Stimulated activated CD4-positive, alpha-beta T cell treated with anti-CD3 and anti-CD28 coated beads, Interleukin-4, amount 100 ng/mL, for 24 hours (primary cell): ENCODE measurements at places on chromosomes 1 and 21.

DNA sequence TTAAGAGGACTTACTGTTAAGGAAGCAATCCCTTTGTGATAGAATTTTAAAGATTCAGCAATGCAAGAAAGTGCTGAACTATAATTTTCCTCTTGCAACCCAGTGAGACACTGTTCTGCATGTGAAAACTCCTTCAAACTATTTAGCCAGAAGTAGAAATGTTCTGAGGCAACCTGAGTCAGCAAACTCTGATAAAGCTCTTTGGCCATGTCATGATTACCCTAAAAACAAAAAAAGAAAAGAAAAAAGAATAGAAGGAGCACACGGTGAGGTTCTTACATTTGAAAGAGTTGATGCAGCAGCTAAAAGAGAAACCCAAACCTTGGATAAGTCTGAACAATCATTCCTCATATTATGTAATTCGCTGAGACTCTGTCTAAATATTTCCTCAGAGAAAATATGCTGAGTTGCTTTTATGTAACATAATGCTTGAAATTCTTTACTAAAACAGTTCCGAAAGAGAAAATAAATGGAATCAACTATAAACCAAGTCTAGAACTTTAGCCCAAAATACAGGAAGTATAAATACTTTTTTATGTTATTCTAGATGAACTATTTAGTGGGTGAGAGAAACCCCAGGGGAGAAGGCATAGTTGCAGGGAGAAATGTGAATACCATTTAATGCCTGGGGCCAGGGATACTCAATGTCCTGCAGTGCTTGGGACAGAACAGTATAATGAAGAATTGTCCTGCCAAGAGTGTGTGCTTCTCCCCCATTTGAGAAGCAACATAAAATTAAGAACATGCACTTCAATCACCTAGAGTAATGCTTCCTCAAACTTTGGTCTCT is 60.0 kb downstream of the INTS7 start:
- no peak for DNase-seq

DNA sequence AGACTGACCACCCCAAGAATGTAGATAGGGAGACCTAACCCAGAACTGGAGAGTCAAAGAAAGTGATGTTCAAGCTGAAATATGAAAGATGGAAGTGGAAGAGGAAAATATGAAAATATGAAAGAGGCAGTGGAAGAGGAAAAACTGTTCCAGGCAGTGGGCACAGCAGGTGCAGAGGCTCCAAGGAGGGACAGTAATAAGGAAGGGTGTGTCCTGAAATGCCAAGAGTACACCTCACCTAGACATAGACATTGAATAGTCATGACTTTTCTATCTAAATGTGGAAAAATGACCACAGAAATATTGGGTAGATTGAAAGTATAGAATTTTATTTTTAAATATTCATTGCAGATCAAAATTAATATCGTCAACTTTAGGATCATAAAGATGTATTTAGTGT is 161.7 kb upstream of the USP24 start:
- no peak for DNase-seq

DNA sequence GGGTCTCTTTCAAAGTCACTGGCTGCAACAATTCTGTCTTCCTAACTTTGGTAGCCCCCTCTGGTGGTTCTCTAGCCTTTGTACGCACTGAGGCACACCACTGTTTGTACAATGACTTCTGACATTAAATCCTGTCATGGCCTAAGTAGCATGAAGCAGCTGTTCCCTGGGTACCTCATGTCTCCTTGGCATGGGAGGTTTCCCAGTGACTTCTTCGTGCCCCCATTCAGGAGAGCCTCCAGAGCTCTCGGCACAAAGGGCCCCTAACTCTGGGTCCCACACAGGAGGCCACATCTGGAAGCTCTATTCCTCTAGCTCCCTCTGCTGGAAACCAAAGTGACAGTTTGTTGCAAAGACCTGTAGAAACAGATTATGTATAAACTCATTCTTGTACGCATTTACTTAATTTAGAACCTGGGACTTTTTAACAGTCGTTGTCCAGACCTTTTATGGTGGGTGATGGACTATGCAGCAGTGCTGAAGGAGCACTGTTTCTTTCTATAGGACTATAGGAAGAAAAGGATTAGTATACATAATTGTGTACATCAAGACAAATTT is 13.4 kb downstream of the SWT1 start:
- peak; percentile 48 for DNase-seq

DNA sequence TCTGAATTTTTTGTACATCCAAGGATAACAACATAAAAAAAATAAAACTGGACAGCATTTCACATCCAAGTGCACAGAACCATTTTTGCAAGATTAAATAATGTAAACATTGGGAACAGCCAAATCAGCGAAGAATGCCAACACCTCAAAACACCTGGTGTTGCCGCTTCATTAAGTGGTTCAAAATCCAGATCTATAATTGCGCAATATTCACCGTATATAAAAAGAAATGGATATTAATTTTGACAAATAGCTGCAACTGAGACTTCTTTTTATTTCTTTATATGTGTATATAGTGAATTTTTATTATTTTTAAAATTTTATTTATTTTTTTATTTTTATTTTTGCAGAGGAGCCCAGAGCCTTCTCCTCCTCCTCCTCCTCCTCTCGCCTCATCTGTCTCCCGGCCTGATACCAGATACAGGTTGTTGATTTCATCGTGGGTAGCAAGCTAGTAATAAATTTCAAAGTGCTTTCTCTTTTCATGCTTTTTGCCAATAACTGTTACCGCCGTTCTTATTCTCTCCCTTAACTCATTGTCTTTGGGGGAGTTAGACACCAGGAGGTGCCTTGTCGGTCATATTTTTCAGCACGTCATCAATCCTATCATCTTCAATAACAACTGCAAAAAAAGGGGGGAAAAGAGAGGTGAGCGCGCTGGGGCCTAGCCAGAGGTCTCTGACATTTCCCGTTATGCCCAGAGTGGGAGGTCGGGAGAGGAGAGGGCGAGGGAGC is 2.7 kb downstream of the CAMK2N1 start:
- DNase-seq, result no peak

DNA sequence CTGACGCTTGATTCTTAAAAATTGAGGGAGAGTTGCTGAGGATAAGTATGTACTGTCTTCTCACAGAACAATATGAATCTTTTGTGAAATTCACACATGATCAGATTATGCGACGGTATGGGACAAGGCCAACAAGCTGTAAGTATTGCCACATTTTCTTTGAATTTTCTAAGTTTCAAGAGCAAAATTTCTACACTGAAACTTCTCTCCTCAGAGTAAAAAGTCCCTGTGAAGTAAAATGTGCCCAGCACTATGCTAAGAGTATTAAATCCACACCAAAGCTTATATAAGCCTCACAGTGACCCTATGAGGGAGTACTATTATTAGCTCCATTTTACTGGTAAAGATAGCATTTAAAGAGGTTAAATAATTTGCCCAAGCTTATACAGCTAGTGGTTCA is 12.2 kb downstream of the AKIRIN1 start:
- no peak for DNase-seq

GRCh38 chr1:25361901-25362300 is 23.8 kb downstream of the TMEM50A start:
- no peak for DNase-seq

DNA sequence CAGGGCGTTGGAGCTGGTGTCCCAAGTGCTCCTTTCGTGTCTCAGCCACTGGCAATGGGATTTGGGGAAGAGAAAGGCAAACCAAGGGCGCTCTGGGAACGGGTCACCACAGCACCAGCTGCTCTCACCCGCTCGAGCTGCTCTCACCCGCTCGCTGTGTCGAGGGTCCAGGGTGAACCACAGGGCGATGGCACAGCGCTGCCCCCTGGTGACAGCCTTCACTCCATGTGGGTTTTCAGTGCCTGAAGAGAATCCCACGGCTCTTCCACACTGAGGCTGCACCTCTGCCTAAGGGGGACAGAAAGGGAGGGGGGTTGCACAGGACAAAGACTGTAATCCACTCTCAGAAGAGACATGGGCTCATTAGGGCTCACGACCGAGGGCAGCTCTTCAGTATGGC is 7.1 kb upstream of the CLDN19 start:
- DNase-seq, result peak; percentile 48

DNA sequence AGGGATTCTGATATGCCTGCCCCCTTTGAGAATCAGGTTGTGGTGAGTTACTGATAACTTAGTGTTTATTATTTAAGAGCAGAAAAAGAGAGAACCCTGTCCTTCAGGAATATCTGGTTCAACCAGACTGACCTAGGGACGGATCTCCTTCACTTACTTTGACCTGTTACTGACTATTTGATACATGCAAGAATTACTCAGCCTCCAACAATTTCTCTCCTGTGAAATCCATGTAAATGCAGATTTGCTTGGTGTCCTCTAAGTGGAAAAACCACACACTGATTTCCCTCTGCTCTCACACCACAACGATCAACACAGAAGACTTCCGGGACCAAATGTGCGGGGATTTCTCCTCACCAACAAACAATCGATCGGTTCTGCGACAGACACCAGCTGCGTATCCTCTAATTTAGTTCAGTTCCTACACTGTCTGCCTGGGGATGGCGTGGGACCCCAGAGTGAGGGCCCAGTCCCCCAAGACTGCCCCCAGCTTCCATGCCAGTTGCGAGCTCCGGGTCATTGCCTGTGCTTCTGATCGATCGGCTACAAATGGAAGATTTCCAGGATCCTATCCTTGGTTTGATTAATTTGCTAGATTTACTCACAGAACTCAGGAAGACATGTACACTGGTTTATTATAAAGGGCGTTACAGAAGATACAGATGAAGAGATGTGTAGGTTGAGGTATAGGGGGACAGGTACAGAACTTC is 51.7 kb downstream of the BACE2 start:
- no peak for DNase-seq

GRCh38 chr1:3881193-3881480 is 18.9 kb downstream of the C1orf174 start:
- DNase-seq, result no peak

DNA sequence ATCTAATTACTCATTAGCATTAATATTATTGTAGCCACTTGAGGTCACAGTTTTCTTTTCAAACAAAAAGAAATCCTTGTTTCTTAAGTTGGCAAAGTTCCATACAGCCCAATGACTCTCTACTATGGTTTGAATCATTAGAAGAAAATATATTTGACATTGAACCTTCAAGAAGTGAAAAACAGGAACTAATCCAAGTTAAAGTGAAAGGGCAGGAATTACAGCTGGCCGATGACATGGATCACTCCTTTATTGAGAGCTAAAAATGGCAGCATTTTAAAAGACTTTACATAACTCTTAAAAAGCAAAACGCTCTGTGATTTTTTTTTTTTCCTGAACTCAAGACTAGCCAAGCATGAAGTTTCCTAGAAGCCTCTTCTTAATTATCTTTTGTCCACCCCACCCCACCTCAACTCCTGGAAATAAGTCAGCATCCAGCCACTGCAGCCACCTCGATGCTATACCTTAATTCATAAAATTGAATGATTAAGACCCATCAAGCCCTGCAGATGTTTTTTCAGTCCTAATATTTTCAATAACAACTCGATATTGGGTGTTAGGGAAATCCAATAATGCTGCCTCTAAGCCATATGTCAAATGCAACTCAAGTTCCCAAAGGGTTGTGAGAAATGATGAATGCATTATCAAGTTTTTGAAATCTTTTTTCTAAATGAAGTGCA is 323.1 kb downstream of the HHIPL2 start:
- no peak for DNase-seq

DNA sequence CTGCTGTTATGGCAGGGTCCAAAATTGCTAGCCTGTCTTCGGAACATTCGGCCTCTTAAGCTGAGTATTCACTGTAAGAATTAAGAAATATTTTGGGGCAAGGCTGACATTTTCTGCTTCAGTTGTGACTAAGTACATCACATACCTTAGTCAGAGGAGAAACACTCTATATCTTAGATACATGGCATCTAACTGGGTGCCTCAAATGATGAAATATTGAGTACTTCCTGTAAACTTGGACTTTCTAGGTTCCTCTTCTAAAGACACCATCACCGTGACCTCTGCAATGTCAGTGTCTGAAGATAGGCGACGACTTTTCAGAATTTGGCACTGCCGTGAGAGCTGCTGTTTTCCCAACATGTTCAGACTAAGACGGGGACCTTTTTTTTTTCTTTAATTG is 65.6 kb downstream of the PCBP3 start:
- no peak for DNase-seq

GRCh38 chr1:163094589-163094988 is 25.4 kb downstream of the RGS4 start:
- DNase-seq, result no peak
